ENCODE measurements at places on chromosomes 2 and 18.

GRCh38 chr2:11914455-11914854 is 168.0 kb downstream of the LPIN1 start:
- no peak for DNase-seq

DNA sequence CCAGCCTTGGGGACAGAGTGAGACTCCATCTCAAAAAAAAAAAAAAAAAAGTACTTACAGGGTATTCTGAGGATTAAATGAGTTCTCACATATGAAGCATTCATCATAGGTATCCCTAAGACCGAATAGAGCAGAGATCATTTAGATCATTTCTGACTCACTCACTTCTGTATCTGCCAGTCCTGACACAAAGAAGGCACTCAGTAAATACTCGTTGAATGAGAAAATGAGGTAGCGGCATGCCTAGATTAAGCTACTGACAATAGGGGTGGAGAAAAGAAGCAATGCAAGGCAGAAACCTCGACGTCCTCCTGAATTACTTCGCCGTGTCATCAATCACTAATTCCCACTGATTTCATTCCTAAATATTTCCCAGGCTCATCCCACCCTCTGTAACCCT is 103.8 kb downstream of the GREB1L start:
- DNase-seq, result no peak

GRCh38 chr2:23385748-23386338 is 864 bp downstream of the KLHL29 start:
- no peak for DNase-seq

GRCh38 chr2:190844700-190845401 is 35.8 kb upstream of the GLS start:
- no peak for DNase-seq

DNA sequence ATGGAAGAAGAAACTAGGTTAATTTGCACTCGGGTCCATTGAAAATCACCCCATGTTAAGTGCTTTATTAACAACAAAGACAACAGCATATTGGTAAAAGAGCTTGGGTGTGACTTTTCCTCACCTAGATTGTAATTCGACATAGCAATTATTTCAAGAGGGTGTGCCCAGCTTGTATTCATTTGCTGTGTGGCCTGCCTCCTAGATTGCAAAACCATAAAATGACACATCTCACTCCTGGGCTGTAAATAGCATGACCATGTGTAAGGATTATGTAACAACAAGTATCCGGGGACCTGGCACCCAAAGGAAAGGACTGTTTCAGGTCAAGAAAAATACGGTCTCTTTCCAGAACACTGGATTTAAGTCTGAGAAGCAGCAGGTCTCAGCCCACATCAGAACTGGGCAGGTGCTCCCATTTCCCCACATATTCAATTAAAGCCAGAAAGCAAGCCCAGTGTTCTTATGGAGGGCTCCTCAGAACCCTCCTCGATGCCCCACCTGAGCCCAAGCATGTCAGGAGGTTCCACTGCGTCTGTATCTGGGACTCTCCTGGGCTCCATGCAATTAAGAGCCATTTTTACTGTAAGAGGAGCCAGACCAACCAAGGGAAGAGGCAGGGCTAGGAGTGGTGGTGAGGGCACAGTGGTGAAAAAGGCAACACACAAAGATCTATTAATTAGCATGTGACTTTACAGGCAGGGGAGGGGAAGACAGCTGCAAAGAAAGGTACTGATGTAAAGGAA is 39.2 kb downstream of the MREG start:
- no peak for DNase-seq

All from islet precursor cell (in vitro differentiated cells).